Activated naive CD4-positive, alpha-beta T cell treated with anti-CD3 and anti-CD28 coated beads for 36 hours (primary cell): ENCODE measurements at places on chromosomes 12 and 14. TPM values are rescaled to one million over a fixed set of nuclear protein-coding genes. Genes with fewer than 3 reads are reported as not detected.

Gene KRT83
- total RNA-seq = not detected

Gene GPR132
- total RNA-seq = 11.3 TPM

Gene KCNJ8
- total RNA-seq = not detected

Gene LRRC10
- not detected for total RNA-seq

Gene ADAM21
- 0.21 TPM for total RNA-seq

Gene LAG3
- 25.1 TPM for total RNA-seq
